ENCODE measurements at places on chromosomes 5 and 9.

- peak; percentile 54 for DNase-seq
These were observed 2.0 kb downstream of the IER5L start for GRCh38 chr9:129175825-129176633.

DNA sequence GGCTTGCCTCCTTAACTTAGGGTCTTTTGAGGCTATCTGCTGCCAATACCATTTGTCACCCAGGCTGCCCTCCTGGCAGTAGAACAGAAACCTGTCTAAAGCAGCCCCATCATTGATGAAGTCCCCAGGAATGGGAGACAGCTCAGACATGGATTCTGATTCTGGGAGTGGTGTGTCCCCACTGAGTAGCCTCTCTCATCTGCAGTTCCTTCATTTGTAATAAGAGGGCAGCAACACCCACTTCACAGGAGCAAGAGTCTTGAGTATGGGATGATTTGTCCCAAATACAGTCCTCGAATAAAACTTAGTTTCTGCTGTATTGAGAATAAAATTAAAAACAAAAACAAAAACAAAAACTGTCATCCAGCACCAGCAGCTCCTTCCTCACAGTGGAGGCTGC, 167.6 kb downstream of the ASTN2 start:
- no peak for DNase-seq

DNA sequence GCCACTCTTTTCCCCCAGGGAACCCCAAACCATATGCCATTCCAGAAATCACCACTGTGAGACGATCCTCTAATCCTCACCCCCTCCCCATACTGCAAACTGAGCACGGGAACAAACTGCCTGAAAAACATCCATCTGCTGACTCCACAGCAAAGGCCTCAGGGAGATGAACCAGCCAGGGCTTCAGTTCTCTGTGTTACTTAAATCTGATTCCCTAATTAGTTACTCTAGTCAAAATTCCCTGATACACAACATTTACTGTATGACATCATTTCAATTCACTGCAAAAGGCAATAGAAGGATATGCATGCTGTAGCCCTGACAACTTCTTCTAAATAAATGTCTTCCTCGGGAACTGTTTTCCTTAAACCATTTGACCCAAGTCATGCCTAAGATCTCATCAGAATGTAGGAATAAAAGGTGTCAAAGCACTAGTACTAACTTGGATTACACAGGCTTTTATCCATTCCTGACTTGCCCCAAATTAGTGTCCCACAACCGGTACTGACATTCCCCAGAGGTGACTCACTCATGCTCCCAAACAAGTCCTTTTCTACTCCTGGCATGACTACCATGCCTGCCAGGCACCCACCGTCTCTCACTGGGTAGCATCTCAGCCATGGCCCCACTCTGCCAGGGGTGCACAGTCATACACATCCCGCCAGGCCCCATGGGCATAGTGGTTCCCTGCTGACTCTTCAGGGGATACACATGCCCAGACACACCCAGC, 35.0 kb downstream of the MTX3 start:
- DNase-seq = no peak

GRCh38 chr5:136811551-136811950, 446.2 kb upstream of the TRPC7 start:
- no peak for DNase-seq

DNA sequence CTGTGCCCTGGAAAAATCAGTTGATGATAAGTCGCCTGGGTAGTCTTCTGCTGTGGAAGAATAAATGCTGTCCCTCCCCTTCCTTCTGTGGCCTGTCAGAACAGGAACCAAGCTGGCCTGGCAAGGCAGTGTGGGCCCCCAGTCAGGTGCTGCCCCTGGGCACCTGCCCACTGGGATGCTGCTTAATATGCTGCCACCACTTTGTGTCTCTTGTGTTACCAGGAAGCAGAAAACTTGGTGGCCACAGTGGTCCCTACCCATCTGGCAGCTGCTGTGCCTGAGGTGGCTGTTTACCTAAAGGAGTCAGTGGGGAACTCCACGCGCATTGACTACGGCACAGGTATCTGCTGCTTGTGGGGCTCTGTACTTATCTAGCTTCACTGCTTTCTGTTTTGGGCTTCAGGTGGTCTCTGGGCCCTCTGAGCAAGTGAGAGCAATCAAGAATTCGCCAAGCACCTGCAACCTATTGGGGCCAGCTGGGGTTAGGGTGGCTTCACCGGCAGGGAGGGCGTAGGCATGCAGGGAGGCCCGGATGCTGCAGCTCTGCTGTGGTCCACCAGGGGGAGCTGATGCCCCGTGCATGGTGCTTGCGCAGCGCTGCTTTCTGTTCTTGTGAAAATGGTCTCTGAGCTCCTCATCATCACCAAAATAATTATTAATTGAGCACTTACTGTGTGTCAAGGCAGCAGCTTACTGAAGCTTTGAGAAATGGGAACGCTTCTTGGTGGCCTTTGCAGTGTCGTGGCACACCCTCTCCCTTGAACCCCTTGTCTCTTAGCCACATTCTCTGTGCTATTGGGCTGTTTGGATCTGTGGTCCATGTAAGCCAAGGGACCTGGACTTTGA, 20.3 kb downstream of the PTPA start:
- DNase-seq = peak; percentile 52

DNA sequence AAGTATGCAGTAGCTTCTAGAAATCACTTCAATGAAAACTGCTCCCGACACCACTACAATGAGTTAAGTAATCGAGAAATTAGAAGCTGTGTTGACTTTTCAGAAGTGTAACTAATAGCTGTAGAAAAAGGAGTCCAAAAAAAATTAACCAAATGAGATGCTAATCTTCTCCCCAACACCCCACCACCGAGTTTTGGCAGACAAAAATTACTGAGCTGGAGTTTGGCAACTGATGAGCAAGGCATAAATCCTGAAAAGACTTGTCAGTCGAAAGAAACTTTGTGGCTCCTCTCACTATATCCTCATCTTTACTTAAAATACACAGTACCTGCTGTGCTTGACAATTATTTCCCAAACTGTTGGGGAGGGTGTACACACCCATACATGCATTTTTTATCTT, 191.9 kb downstream of the EBF1 start:
- no peak for DNase-seq

GRCh38 chr5:72920690-72921502, 34.9 kb upstream of the FCHO2 start:
- DNase-seq = no peak

- no peak for DNase-seq
These were observed 101.5 kb upstream of the RAI14 start for GRCh38 chr5:34554641-34555040.
